Renal cortical epithelial cell (primary cell): ENCODE measurements at places on chromosomes 5 and 9.
A peak's percentile ranks its signal among the peaks of the same experiment; 100 is the strongest.

DNA sequence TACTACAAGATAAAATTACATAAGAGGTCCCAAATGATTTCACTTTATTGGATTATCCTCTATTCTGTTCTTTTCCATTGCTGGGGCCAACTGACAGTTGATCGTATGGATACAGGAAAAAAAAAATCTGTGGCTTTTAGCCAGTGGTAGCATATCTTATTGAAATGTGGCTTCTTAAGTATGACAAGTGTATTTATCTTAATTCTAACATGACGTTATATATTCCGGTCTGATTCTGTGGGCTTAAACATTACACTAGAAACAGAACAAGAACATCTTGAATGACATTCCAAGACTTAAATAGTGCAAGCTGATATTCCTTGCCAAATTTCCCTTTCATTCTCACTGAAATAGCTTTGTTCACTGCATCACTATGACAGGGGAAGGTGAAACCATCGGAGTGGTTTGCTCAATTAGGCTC lies 117.9 kb downstream of the INSYN2B start:
- no peak for DNase-seq

DNA sequence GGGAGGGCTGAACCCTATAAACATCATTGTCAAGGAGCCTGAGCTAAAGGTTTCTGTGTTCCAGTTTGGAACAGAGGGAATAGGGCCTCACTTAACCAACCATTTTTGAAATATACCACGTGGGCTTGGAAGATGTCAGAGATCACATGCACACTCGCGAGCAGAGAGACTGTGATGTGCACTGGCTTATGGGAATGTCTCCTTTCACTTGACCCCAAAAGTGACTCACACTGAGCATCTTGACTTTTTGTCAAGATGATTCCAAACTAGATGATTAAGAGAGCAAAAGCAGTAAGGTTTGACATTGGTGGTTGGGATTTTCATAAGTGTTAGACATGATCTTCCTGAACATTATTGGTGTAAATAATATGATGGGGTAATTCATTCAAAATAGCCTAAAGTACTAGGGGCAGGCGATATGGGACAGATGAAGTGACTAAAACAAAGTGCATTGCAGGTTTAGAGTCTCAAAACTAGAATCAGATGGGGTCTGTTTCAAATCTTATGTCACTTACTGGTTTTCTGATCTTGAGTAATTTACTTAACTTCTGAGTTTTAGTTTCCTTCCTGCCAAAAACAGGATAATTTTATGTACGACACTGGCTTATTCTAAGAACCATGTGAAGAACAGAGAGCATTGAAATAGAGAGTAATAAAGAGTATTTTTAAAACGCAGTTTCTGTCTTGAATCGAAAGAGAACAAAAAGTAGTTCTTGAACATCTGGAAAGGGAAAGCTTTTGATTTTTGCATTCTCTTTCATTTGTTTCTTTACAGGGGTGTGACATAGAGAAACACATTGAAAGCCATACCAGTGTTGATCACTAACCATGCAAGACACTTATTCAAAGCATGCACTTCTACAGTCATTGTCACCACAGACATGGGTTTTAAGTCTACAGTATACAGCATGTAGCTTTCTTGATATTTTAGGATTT lies 383.0 kb downstream of the DIRAS2 start:
- no peak for DNase-seq

GRCh38 chr5:145718956-145719355 lies 116.2 kb downstream of the PRELID2 start:
- DNase-seq = peak; percentile 44

DNA sequence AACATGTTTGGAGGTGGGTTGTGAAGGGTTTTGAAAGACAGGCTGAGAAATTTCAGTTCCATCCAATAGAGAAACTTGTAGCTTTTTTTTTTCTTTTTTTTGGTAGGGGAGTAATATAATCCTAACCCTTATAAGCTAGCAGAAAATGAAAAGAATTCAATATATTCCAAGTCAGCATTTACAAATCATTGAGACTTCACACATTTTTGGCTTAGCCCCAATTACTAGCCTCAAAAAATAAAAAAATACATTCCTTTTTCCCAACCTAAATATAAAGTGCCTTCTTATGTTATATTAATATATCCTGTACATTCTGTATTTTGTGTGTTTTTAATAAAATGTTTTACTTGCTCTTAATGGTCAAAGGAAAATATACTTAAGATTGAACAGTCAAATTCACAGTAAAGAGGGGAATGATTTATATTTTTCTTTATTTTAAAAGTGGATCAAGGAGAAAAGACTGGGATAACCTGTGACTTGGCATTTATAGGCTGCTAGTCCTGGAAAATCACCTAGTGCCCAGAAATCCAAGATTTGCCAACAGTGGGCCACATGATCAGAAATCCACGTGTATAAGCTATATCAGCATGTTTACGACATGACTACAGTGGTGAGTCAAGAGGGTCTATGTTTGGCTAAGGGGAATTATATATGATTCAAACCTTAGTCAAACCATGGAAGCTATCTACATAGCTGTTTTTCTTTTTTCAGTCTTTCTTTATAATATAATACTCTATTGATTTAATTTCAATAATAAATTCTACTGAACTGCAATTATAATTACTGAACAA lies 14.5 kb downstream of the HACD4 start:
- peak; percentile 9 for DNase-seq

DNA sequence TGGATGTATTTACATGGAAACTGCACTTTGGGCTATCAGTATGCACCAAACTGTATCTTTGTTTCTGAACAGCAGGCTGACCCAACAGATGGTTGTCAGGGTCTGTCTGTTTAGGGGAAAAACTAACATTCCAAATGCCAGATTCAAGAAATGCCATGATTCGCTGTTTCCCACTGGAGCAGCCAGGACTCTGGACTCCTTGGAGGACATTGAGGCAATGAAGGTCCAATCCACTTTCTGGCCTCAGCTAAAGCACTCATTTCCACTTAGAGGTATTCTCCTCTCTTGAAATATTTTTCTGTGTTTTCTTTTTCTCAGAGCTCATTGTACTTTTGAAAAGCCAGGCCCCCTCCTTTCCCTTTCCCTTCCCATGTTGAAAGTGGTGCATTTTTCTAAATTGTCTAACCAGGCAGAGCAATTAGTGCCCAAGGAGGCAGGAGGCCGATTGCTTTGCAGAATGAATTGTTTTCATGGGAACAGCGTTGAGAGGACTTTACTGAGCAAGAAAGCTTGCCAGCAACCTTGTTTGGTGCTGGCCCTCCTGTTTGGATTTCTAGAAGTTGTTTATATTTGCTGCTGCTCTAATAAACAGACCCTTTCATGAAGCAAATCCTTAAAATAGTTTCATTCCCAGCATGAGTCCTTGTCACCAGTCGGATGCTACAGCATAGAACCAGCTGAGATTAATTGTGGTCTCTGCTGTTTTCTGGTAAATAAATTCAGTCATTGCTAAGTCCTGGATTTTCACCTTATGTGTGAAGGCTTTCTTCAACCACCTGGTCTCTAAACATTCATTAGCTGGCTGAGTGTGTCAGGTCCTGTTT lies 132.8 kb upstream of the TAF11L2 start:
- DNase-seq = no peak

DNA sequence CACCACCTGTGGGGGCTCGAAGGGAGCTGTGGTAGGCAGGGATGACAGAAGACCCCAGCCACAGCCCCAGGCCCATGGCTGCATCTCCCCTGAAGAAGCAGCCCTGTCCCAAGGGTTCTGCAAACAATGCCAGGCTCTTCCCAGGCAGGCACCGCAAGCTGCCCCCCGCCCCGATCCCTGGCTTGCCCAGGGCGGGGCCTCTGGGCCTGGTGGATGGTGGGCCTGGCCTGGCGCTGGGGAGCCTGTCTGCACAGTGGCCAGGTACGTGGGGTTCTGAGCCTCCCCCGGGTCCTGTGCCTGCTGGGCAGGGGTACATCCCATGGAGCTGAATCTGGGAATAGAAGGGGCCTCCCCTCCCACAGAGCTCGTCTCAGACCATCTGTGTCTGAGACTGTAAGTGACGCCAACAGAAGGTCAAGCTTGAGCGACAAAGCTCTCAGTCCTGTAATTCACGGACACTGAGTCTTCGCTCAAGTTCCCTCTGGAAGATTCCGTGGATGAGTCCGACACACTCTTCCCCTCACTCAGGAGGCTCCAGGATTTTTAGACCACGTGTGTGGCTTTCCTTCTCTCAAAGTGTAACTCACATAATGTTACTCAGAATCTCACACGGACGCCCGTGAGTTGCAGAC lies 4.4 kb upstream of the SLC12A7 start:
- no peak for DNase-seq
